ENCODE measurements at places on chromosomes 16 and 17.
A peak's percentile ranks its signal among the peaks of the same experiment; 100 is the strongest.

GRCh38 chr17:12902046-12902445 is 112.7 kb downstream of the ARHGAP44 start:
- DNase-seq = no peak

- DNase-seq = no peak
Measured at GRCh38 chr16:11138022-11138768, 117.8 kb downstream of the SOCS1 start.

- no peak for DNase-seq
Measured at GRCh38 chr17:81804559-81805399, 829 bp downstream of the GCGR start.

GRCh38 chr16:1826691-1827573 is at the start of the genes FAHD1 and HAGH:
Gene FAHD1 (plus strand): TSS chr16:1827206. CDS start chr16:1827239, 33 bp downstream.
Gene HAGH (minus strand): TSS chr16:1826825. CDS start chr16:1826787, 38 bp downstream.
- DNase-seq = peak; percentile 97

- DNase-seq = peak; percentile 85
Measured at GRCh38 chr17:78343187-78343542, 16.7 kb downstream of the SOCS3 start.

DNA sequence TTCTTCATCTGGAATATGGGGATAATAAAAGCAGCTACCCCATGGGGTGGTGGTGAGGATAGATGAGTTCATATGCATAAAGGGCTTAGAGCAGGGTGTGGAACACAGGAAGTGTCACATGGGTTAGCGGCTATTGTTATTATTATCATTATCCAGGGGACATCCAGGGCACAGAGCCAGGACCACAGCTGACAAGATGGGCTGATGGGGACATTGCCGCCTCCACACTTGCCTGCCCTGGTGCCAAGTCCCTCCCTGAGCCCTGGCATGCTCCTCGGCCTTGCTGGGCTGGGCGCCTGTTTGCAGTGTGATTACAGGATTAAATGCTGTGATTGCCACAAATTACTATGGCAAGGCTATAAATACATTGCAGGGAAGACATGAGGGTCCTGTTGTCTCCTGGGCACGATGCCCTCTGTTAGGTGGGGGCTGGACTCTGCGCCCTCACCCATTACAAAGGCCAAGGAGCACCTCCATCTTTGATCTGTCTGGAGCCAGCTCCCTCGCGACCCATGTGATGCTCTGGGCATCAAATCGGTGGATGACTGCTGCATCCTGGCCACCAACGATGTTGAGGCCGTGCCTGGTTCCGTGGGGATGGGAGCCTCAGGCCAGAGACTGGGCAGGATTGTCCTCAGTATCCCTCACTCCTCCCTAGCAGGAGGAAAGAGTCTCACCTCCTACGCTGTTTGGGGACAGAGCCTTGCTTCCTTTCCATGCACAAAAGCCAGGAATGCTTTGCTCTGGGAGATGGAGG is 43.2 kb downstream of the PIMREG start:
- DNase-seq = no peak

GRCh38 chr17:50508573-50509460 is 578 bp downstream of the MYCBPAP start:
- no peak for DNase-seq

DNA sequence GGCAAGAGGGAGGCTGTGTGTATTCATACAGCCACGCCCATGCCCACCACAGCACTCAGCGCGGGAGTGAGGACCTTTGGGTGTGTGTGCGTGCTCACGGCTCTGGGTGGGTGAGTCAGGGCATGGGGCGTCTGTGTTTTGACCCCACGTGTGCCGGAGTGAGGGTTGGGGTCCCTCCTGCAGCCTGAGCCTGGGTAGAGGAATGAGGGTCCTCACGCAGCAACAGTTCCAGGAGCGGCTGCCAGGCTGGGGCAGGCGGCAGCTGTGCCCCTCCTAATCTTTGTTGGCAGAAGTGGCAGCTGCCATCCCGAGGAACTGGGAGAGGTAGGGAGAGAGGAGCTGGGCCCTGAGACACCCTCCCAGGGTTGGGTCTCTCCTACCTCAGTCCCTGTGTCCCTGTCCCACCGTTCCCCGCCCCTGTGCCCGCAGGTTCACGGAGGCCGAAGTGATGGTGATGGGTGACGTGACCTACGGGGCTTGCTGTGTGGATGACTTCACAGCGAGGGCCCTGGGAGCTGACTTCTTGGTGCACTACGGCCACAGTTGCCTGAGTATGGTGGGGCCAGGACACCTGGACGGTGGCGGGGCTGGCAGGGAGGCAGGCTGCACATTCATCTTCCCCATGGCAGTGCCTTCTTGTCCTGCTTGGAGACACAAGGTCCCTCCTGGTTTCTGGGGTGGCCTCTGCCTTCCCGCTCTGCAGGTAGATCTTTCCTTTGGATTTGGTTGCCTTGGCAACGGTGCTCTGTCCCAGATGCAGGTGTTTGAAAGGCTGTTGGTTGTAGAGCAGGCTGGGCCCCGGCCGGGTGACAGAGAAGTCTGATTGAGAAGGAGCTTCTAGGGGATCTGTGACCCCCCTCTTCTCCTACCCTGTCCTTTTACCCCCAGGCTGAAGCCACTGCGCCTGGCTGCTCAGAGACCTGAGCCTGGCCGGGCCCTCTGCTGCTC is 5.9 kb downstream of the DPH1 start:
- DNase-seq = no peak

GRCh38 chr17:42674755-42675347 is 1.9 kb downstream of the PLEKHH3 start:
- no peak for DNase-seq

DNA sequence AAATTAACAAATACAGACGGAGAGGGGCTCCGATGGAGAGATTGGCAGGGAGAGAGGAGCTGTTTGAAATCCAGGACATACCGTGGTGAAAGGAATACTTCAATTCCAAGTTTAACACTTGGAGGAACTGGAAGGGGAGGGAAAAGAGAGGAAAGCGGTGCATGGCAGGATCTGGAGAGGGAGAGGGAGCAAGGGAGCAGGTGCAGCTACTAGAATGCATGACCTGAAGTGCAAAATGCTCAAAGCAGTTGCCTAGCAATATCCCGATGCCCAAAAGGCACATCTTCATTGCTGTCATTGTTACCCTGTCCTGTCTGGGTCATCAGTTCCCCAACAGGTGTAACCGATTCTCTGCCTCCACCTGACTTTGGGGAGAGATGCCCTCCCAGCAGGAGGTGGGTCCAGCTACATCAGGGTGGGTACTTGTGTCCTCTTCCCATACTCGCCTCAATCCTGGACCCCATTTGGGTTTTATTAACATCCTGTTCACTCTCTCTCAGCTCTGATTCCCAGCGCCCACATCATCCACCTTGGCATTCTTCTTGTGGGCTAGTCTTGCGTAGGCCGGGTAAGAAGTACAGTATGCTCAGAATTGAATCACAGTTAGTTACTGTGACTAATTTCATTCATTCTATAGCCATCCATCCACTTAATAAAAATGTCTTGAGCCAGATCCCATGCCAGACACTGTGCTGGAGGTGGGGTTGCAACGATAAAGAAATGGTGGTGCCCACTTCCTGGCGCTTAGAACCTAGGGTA is 37.4 kb upstream of the EMP2 start:
- no peak for DNase-seq

- DNase-seq = peak; percentile 96
Measured at GRCh38 chr16:68085259-68086071, at the start of gene NFATC3. Gene NFATC3 (plus strand): TSS chr16:68085370. CDS start chr16:68085682, 312 bp downstream.

DNA sequence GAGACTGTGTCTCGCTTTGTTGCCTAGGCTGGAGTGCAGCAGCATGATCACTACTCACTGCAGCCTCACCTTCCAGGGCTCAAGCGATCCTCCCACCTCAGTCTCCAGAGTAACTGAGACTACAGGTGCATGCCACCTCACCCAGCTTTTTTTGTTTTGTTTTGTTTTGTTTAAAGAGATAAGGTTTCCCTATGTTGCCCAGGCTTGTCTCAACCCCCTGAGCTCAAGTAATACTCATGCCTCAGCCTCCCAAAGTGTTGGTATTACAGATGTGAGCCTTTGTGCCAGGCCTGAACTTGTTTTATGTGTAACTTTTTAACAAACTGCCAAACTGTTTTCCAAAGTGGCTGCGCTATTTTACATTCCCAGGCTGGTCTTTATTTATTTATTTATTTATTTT is 41.8 kb upstream of the NUDT7 start:
- DNase-seq = no peak

- no peak for DNase-seq
Measured at GRCh38 chr16:89565256-89565505, 4.7 kb downstream of the RPL13 start.

DNA sequence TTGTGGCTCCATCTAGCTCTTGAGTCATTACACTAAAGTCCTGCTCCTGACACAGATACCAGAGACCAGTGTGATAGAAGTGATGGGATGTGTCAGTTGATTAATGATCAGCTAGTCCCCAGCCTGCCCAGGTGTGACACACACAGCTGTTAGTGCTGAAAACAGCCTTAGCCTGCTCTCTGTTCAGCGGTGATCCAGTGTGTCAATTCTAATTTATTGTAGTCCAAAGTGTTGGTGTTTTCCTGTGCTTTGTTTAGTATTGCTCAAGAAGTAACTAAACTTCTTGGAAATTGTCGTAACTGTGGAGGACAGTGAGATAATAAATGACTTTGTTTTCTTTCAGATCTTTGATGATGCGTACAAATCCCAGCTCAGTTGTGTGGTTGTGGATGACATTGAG is 92.3 kb downstream of the WNT3 start:
- peak; percentile 21 for DNase-seq

DNA sequence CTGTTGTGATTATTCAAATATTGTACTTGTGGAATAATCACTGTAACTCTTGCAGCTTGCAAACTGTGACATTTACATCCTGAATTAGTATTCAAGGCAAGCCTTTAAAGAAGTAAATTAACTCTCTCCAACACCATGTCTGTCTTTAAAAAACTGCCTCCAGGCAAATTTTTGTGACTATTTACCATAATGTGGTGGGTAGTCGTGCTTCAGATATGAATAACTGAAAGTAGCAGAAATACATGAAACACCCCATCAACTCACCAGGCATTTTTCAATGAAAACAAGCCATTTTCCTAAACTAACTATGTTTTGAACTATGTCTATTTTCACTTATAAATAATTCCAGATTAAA is 217.4 kb upstream of the PSMD7 start:
- no peak for DNase-seq

DNA sequence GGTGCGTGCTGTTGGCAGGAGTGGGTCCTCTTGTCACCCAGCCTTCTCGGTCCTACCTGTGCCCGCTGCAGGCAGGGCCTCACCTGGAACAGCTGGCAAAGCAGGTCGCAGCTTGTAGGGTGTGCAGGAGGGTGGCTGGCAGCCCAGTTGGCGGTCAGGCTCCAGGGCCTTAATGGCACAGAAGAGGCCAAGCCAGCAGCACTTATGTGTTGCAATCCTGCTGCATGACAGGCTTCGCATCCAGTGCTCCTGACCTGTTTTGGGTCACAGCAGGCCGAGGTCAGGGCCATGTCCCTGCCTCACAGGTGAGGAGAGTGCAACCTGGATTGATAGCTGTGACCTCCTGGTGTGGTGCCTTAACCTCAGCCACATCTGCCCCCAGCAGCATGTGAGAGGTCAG is 31.9 kb downstream of the ZC3H18 start:
- no peak for DNase-seq

DNA sequence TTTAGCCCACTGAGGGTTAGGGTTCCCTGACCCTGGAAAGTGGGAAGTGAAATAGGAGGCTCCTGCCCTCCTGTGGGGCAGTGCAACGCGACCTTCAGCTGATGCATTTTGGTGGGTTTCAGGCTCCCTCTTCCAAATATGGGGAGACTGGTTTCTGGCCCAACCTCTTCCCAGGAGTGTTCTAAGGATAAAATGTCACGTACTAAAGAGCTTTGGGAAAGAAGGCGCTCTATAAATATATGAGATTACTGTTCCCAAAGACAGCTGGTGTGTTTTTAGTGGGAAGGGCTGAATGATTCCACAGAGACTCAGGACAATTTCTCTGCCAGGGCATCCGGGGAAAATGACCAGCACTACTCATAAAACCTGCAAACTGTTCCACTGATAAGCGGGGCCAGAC is 9.8 kb downstream of the SLC35B1 start:
- no peak for DNase-seq

DNA sequence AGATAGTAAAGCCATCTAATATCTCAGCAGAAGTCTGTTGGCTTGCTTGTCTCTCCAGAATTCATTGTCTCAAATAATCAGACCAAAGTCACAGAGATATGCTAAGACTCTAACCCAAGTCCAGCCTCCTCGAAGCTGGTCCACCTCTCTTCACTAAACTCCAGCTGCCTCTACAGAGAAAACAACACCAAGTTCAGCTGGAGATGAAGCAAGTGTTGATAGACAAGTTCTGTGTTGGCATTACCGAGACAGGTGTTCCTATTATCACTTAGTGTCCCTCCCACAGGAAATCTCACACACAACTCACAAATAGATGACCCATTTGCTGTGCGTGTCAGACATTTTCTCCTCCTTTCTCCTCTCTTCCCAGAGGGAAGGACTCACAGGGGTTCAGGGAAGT is 164.4 kb upstream of the ANKFN1 start:
- no peak for DNase-seq

DNA sequence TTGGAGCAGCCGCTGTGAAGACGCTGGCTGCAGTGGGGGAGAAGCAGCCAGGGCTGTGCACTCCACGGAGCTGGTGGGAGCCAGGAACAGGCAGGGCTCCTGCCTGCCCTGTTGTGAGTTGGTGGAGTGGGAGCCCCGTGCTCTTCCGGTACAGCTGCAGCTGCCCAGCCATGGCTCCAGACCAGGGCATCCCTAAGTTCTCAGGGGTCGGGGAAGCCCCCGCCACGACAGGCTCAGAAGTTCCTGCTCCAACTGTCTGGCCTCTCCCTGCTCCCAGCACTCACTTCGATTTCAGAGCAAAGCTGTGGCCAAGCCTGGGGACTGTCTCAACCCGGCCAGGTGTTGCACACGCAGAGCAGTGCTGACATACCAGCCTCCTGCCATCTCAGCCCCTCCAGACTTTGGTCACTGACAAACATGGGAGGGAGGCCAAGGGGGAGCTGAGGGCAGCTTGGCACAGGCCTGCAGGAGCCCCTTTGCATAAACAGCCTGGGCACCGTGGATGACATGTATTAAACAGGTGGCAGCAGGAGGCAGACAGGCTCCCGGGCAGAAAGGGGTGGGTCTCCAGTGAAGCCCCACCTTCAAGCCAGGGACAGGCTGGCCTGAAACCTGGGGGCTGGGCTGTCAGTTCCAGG is 13.9 kb upstream of the KDM8 start:
- DNase-seq = no peak

- no peak for DNase-seq
Measured at GRCh38 chr17:43767053-43767712, 8.6 kb upstream of the SOST start.

DNA sequence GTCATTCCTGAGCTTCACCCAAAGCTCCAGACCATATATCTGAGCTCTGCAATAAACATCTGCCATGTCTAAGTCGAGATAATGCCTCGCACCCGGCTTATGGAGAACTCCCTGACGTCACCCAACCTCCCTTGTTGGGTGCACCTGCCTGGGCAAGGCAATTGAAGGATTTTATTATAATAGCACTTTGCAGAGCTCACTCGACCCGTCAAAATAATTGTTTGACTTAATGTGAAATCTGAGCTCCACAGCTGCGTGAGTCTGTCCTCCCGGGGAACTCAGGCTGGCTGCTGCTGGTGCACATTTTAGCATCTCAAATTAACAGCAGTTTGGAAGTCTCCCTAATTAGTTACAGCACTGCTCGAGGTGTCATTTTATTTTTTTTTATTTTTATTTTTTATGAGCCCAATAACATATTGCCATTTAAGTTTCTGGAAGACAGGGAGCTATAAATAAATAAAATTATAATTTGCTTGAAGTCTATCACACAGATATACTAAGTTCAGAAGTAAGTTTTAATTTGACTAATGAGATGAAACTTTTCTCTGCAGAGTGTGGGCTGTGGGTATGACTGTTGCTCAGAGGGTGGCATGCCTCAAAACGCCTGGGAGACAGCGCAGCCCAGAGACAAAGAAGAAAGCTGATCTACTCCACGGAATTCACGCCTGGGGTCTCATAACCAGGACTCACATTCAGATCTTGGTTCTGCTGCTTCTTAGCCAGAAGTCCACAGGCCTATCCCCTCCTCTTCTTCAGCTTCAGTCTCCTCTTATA is 401.4 kb upstream of the C16orf82 start:
- DNase-seq = no peak

All from iris pigment epithelial cell (primary cell).